Neuronal stem cell (in vitro differentiated cells): ENCODE measurements at places on chromosomes 6 and 20.

- H3K36me3 ChIP-seq, result peaks cover 6% of the 10 kb centered on the region
- no peak overlapping the region for H3K27ac ChIP-seq
- peaks cover 2% of the 10 kb centered on the region for H3K4me1 ChIP-seq
- DNase-seq, result no peak
- no peaks in the 10 kb centered on the region for H3K27me3 ChIP-seq
- H3K4me3 ChIP-seq, result no peak overlapping the region
These were observed 16.3 kb downstream of the RPRD1B start for GRCh38 chr20:38049800-38050199.

DNA sequence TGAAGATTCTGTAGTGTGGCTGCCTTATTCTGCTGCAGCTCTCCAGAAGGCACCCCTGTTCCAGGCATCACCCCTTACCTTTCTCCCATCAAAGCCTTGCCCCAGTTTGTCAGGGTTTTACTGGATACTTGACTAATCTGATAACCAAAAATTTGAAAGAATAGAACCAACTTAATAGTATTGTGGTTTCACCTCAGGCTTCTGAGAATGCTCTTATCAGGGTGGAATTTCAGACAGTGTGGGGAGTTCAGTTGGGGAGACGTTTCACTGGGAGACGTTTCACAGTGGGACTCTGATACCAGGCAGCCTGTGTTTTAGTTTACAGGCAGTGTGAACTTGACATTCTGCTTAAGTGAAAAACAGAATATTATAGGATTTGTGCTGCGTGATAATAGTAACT lies 50.5 kb downstream of the SCAND1 start:
- H3K36me3 ChIP-seq, result peaks cover 24% of the 10 kb centered on the region
- DNase-seq, result no peak
- no peak overlapping the region for H3K27ac ChIP-seq
- H3K4me1 ChIP-seq, result no peaks in the 10 kb centered on the region
- H3K27me3 ChIP-seq, result peaks cover 3% of the 10 kb centered on the region

DNA sequence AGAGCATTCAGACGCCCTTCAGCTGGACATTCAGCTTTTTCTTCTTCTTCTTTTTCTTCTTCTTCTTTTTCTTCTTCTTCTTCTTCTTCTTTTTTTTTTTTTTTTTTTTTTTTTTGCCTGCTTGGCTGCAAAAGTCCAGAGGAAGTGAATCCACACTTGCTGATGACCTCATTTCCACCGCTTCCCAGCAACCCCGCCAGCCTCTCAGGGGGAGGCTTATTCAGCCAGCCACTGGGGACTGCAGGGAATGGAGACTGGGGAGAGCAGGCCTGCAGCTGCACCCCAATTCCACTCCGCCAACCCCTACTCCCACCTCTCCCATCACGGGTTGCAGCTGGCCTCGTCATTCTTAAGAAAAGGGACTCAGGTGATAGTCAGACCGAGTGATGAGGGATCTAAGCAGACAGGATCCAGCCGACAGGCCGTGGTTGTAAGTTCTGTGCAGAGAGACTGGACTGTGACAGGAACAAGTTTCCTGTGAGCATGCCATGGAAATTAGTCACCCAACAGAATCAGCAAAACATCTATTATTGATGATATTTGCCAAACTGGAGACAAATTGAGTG lies 59.0 kb upstream of the QKI start:
- H3K27ac ChIP-seq, result no peak overlapping the region
- H3K36me3 ChIP-seq, result no peaks in the 10 kb centered on the region
- no peak overlapping the region for H3K4me3 ChIP-seq
- DNase-seq, result no peak
- no peaks in the 10 kb centered on the region for H3K27me3 ChIP-seq

- H3K27me3 ChIP-seq, result no peaks in the 10 kb centered on the region
- peaks cover 1% of the 10 kb centered on the region for H3K36me3 ChIP-seq
- peaks cover 2% of the 10 kb centered on the region for H3K4me1 ChIP-seq
- DNase-seq, result no peak
- H3K27ac ChIP-seq, result no peak overlapping the region
These were observed 6.0 kb downstream of the MMP24OS start for GRCh38 chr20:35271904-35272303.

DNA sequence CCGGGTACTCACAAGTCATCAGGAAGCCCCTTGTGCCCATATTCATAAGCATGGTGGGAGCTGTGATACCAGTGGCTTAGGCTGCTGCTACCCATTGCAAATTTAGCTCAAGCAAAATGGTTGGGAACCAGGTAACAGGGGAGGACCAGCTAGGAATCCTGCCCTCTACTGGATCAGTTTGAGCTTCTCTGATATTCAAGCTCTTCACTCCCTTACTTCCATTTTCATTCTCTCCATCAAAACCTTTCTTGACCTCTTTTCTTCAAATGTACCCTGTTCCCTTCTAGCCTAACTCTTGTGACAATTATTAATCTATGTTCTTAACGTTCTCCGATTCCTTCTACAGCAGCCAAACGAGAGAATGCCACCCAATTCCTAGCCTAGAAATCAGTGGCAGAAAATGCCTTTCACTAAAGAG lies 9.7 kb downstream of the NOL7 start:
- H3K4me1 ChIP-seq, result peaks cover 5% of the 10 kb centered on the region
- H3K36me3 ChIP-seq, result peaks cover 98% of the 10 kb centered on the region
- no peaks in the 10 kb centered on the region for H3K27me3 ChIP-seq
- DNase-seq, result no peak

GRCh38 chr6:25175196-25175595 lies 104.0 kb upstream of the CARMIL1 start:
- no peaks in the 10 kb centered on the region for H3K4me1 ChIP-seq
- H3K27ac ChIP-seq, result no peak overlapping the region
- H3K27me3 ChIP-seq, result no peaks in the 10 kb centered on the region
- no peak overlapping the region for H3K4me3 ChIP-seq
- no peaks in the 10 kb centered on the region for H3K36me3 ChIP-seq

DNA sequence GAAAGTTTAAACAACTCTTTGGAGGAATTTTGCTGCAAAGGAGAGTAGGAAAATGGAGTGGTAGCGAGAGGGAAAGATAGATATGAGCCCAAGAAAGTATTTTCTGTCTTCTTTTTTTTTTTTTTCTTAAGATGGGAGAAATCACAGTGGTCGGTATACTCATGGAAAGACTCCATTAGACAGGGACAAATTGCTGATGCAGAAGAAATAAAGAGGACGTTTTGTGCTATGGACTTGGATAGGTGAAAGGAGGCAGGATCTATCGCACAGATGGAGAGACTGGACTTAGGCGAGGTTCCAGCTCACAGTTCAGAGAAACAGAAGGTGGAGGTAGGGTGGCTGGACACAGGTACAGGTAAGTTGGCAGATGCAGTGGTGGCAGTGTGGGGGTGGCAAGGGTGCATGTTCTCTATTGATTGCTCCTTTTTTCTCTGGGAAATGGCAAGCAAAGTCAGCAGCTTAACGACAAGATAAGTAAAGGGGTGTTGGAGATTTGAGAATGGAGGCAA lies 44.2 kb upstream of the ARMC2 start:
- no peaks in the 10 kb centered on the region for H3K36me3 ChIP-seq
- no peak overlapping the region for H3K4me3 ChIP-seq
- no peak overlapping the region for H3K27ac ChIP-seq
- no peaks in the 10 kb centered on the region for H3K27me3 ChIP-seq
- no peak for DNase-seq
- no peaks in the 10 kb centered on the region for H3K4me1 ChIP-seq

DNA sequence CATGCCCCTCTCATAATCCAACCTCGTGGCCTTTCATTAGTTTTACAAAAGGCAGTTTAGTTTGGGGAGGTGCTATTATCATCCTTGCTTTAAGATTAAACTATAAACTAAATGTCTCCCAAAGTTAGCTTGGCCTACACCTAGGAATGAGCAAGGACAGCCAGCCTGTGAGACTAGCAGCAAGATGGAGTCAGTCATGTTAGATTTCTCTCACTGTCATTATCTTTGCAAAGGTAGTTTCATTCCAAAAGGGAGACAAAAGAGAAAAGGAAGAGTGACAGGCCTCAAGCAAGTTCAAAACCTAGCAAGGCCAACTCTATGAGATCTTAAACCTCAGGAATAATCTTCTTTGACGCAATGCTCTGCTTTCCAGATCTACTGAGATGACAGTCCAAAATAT lies 232.2 kb downstream of the UBE3D start:
- H3K27me3 ChIP-seq, result no peaks in the 10 kb centered on the region
- DNase-seq, result no peak
- no peaks in the 10 kb centered on the region for H3K4me1 ChIP-seq

DNA sequence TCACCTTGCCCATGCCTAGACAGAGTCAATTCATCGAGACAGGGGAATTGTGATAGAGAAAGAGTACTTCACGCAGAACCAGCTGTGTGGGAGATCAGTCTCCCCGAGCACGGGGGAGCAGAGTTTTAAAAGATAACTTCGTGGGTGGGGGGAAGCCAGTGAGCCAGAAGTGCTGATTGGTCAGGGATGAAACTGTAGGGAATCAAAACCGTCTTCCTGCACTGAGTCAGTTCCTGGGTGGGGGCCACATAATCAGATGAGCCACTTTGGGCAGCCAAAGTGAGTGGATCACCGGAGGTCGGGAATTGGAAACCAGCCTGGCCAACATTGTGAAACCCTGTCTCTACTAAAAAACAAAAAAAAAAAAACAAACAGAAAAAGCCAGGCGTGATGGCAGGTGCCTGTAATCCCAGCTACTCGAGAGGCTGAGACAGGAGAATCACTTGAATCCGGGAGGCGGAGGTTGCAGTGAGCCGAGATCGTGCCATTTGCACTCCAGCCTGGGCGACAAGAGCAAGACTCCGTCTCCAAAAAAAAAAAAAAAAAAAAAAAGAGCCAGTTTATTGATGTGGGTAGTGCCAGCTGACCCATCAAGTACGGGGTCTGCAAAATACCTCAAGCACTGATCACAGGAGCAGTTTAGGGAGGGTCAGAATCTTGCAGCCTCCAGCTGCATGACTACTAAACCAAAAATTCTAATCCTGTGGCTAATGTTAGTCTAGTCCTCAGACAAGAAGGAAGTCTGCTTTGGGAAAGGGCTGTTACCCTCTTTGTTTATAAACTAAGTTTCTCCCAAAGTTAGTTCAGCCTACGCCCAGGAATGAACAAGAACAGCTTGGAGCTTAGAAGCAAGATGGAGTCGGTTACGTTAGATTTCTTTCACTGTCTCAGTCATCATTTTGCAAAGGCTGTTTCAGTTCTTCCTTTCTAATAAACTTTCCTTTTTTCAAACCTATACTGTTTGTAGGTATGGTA lies 3.9 kb upstream of the TRIM39 start:
- no peaks in the 10 kb centered on the region for H3K36me3 ChIP-seq
- DNase-seq, result no peak
- H3K4me1 ChIP-seq, result peaks cover 11% of the 10 kb centered on the region

DNA sequence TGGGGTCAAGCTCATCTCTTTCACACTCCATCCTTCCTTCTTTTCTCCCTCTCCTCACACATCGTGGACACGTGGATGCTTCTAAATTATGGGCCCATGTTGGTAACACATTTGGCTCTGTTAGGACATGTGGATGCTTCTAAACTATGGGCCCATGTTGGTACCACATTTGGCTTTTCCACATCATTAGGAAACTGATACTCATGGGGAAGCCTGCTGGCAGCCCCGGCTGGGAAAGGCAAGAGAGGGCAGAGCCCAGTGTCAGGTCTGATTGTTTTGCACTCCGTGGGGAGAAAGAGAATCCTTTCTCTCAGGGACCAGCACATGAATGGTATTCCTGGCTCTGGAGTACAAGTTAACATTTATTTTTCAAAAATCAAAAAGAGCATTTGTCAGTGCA lies 4.0 kb upstream of the CST1 start:
- no peaks in the 10 kb centered on the region for H3K36me3 ChIP-seq
- H3K4me1 ChIP-seq, result no peaks in the 10 kb centered on the region
- no peaks in the 10 kb centered on the region for H3K27me3 ChIP-seq
- H3K4me3 ChIP-seq, result no peak overlapping the region

GRCh38 chr6:84921891-84922290 lies 157.5 kb upstream of the TBX18 start:
- DNase-seq, result no peak
- no peaks in the 10 kb centered on the region for H3K27me3 ChIP-seq
- H3K4me3 ChIP-seq, result no peak overlapping the region
- no peaks in the 10 kb centered on the region for H3K4me1 ChIP-seq

GRCh38 chr20:38001981-38002380 lies 31.3 kb downstream of the TTI1 start:
- H3K4me1 ChIP-seq, result peaks cover 4% of the 10 kb centered on the region
- peaks cover 98% of the 10 kb centered on the region for H3K36me3 ChIP-seq
- no peak overlapping the region for H3K27ac ChIP-seq
- no peak for DNase-seq
- no peaks in the 10 kb centered on the region for H3K27me3 ChIP-seq
- no peak overlapping the region for H3K4me3 ChIP-seq

DNA sequence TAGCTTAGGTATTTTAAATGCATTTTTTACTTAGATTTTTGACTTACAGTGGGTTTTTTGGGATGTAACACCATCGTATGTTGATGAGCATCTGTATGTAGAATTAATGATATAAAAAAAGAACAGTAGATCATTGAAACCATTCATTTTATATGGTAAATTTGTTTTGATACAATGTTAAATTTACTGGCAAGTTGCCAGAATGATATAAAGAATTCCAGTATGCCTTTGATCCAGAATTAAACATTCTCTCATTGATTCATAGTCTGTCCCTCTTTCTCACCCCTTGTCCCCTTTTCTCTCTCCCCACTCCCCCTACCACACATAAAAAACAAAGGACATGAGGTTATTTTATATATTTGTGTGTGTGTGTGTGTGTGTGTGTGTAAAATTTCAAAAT lies 45.3 kb downstream of the VTA1 start:
- no peak overlapping the region for H3K4me3 ChIP-seq
- no peaks in the 10 kb centered on the region for H3K4me1 ChIP-seq
- DNase-seq, result no peak
- H3K27ac ChIP-seq, result no peak overlapping the region
- H3K36me3 ChIP-seq, result peaks cover 65% of the 10 kb centered on the region

DNA sequence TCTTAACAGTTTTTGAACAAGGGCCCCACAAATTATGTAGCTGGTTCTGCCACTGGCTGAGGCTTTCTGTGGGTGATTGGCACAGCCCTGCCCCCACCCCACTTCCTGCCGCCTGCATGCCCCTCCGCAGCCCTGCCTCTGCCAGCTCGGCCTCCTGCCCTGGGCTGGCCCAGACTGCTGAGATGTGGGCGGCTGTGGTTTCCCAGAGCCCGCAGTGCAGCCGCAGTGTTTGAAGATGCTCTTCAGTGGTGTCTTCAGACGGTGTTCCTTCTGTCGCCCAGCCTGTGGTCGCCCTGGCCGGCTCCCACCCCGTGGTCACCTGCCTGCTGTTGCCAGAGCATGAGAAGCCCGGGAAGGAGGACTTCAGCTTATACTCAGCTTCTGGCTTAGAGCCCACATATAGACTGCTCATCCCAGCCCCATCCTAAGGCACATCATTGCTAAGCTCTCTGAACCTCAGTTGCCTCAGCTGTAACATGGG lies 154.3 kb downstream of the VEGFA start:
- H3K4me1 ChIP-seq, result peaks cover 15% of the 10 kb centered on the region
- no peaks in the 10 kb centered on the region for H3K27me3 ChIP-seq
- no peaks in the 10 kb centered on the region for H3K36me3 ChIP-seq
- no peak for DNase-seq
- no peak overlapping the region for H3K27ac ChIP-seq

- no peak for DNase-seq
- H3K27ac ChIP-seq, result no peak overlapping the region
- H3K36me3 ChIP-seq, result no peaks in the 10 kb centered on the region
- H3K27me3 ChIP-seq, result peaks cover 27% of the 10 kb centered on the region
These were observed 1.7 kb upstream of the GMPR start for GRCh38 chr6:16236631-16237199.
